Stimulated activated CD8-positive, alpha-beta memory T cell treated with anti-CD3 and anti-CD28 coated beads, Interleukin-7, amount 100 ng/mL, for 24 hours (primary cell): ENCODE measurements at places on chromosomes 16 and 17.

- no peak for DNase-seq
Measured at GRCh38 chr17:68443972-68444464, 13.3 kb downstream of the WIPI1 start.

DNA sequence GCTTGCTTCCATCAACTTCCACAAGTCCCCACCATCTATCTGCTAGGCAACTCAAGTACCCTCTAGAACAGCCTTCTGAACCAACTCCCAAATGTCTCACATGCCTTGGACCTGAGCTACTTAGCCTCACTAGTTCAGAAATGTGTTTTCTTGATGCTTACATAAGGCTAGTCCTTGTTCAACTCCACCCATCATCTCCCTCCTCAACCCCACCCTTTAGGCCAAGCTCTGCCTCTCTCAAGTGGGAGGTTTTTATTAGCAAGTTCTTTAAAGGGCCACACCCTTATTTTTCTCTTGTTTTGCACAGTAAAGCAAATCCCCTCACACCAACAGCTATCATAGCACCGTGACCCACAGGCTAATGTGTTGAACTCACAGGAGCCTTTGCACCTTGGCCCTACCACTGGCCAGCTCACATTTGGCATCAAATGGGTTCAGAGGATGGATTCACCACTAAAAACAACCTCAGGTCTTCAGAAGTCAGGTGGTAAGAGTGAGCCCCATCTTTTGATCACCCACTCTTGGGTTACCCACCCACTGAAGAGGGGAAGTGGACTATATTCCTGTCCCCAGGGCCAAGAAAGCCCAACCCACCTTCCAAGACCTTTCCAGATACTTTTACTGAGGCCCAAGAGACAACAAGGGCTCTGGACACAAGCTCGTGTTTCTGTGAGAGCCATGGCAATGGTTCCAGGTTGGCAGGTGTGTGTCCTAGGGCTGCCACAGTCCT, 12.2 kb downstream of the PIK3R5 start:
- no peak for DNase-seq

- DNase-seq: no peak
Measured at GRCh38 chr16:3971706-3972105, 91.2 kb upstream of the CREBBP start.

DNA sequence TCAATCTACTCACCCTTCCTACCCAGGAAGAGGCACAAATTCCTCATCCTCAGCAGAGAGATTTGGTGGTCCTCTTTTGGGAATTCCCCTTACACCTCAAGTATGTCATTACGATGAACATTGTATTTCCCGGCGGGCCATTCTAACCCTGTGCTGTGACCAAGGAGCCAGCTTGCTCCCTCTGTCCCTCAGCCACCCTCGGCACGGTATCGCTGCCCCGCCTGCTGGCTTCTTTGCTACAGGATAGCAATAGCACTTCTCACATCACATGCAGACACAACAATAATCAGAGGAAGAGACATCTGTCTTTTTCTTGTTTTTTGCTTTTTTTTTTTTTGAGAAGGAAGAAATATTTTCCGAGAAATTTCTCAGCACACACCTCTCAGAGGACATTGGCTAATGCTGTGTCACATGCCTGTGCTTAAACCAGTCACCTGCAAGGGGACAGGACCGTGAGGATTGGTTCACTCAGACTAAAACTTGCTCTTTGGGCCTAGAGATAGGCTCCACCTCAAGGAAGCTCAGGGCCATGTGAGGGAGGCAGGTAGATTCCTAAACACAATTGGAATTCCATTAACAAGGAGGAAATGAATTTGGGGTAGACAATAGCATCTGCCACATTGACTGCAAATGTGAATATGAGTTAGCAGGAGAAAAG, 41.2 kb downstream of the TMC5 start:
- no peak for DNase-seq

GRCh38 chr17:19726631-19727376, 10.4 kb upstream of the SLC47A2 start:
- DNase-seq: no peak

- no peak for DNase-seq
Measured at GRCh38 chr17:55845385-55845784, 94.5 kb downstream of the PCTP start.

DNA sequence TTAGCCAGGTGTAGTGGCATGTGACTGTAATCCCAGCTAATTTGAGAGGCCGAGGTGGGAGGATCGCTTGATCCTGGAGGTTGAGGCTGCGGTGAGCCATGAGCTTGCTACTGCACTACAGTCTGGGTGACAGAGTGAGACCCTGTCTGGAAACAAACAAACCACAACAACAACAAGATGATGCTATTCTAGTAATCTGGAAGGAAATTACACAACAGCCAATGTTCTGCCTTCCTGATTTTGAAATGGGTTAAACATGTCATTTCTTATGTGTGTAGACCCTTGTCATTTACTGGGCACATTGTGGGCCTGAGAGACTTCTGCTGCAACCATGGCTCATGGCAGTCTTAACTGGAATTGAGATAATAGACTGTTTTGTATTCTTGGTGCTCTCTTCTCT, 5.9 kb downstream of the COQ7 start:
- DNase-seq: no peak

- no peak for DNase-seq
Measured at GRCh38 chr17:78583091-78583490, 5.9 kb upstream of the DNAH17 start.

GRCh38 chr17:74466111-74466827, at the start of gene CD300A:
Gene CD300A (plus strand): TSS chr17:74466634. CDS start chr17:74466704, 70 bp downstream.
- no peak for DNase-seq

GRCh38 chr16:48335961-48336360, 49.3 kb downstream of the SIAH1 start:
- DNase-seq: no peak

GRCh38 chr17:37191219-37191618, 184.6 kb upstream of the C17orf78 start:
- no peak for DNase-seq

- DNase-seq: no peak
Measured at GRCh38 chr16:19688396-19689024, 29.5 kb downstream of the KNOP1 start.

GRCh38 chr17:29579866-29580771, 9.3 kb downstream of the GIT1 start:
- peak; percentile 78 for DNase-seq

DNA sequence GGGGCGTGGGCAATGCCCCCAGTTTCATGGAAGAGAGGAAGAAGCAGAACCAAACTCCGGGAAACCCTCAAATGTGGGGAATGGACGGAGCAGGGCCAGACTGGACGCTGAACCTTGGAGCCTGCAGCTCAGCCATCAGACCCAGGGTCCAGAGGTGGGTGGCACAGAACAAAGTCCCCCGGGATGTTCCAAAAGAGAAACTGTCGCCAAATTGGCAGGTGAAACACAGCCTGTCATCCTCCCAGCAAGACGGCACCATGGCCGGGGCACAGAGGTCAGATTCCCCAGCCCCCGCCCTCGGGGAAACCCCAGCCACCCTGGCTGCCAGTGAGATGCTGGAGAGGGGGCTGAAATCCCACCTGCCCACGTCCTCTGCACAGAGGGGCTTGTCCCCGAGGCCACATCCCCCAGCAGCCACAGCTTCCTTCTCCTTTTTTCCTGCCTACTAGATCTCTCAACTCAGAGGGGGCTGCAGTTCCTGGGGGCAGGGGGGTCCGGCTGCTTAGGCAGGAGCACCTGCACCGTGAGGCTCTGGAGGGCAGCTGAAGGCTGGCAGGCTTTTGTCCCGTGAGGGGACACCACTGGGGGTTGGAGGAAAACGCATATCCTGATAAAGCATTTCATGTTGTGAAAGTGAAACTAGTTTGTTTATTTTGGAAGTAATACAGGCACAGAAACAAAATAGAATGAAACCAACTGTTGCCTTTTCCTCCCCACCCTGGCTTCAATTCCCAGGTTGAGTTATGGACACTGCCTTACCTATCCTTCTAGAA, 1.2 kb upstream of the SECTM1 start:
- no peak for DNase-seq

DNA sequence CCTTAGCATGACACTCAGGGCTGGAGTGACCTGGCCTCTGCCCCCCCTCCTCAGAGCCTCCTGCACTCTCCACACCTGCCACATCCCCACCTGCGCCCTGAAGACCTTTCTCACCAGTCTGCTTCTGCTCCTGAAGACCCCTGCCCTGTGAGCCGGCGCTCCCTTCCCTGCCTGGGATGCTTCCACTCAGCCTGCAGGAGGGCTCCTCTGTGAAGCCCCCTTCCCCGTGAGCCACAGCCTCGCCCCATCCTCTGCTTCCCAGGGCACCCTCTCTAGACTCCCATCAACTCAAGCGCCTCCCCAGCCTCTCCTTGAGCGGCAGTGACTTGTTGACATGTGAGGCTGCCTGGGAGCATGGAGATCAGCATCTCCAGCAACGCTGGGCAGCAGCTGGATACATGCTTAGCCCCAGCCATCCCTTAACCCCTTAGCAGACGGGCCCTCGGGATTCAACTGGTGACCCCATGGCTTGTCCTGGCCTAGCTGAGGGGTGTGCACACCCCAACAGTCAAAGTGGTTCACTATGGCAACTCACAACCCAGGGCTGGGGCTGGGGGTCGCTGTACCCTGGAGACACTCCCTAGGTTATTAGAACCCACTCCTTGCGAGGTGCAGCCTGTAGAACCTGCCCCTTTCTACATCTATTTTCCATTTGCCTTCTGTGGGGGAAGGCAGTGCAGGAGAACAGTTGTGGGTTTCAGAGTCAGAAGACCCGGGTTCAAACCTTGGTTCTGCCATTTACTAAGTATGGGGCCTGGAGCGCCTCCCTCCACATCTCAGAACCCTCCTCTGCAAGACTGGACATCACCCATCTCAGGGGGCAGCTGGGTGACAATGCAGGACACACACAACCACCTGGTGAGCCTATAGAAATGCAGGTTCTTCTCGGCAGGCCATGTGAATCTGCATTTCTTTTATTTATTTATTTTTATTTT, 21.5 kb downstream of the TMEM235 start:
- no peak for DNase-seq

GRCh38 chr17:36196131-36196486, 449 bp downstream of the CCL3L1 start:
- DNase-seq: no peak

DNA sequence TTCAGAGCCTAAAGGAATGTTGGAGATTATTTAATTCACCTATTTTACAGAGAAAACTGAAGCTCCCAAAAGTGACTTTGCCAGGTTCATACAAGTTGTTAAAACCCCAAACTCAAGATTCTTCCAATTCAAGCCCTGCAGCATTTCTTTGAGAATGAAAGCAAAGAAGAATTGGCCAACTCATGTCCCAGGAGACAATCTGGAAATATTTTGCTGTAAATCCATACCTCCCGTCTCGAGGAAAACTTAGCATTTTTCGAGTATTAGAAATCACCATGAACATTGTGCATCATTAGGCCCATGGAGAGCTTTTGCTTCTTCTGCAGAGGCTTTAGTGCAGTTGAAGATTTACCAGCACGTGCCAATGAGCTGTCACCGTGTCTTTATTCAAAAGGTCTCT, 176.4 kb upstream of the KCNJ16 start:
- no peak for DNase-seq

DNA sequence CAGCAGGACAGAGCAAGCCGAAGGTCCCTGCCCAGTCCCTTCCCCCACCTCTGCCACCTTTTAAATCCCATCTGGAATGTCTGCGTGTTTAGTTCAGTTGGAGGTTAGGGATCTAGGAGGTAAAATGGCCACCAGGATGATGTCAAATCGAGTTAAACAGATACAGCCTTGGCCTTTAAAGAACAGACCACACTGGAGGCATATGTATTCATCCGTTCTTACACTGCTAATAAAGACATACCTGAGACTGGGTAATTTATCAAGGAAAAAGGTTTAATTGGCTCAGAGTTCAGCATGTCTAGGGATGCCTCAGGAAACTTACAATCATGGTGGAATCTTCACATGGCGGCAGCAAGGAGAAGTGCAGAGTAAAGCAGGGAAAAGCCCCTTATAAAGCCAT, 167.8 kb upstream of the CACNG5 start:
- no peak for DNase-seq

DNA sequence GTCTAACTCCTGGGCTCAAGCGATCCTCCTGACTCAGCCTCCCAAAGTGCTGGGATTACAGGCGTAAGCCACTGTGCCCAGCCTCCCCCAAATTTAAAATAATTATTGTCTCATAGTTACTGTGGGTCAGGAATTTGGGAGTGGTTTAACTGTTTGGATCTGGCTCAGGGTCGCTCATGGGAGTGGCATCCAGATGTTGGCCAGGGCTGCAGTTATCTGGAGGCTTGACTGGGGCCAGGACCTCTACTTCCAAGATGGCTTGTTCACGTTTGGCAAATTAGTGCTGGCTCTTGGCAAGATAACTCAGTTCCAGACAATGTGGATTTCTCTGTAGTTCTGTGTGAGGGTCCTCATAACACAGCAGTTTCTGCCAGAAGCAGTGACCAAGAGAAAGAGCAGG, 8.0 kb downstream of the TEN1 start:
- no peak for DNase-seq

GRCh38 chr16:79672524-79672923, 72.0 kb upstream of the MAF start:
- no peak for DNase-seq

DNA sequence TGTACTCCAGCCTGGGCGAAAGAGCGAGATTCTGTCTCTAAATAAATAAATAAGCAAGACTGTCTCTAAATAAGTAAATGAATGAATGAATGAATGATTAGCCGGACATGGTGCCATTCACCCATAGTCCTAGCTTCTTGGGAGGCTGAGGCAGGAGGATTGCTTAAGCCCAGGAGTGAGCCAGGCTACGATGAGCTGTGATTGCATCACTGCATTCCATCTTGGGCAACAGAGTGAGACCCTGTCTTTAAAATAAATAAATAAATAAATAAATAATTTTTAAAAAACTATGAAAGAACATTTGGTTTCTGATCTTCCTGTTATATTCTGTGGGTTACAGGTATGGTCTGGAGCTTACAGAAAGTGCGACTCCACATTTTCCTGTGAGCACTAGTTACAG, 65.0 kb downstream of the C17orf58 start:
- no peak for DNase-seq

DNA sequence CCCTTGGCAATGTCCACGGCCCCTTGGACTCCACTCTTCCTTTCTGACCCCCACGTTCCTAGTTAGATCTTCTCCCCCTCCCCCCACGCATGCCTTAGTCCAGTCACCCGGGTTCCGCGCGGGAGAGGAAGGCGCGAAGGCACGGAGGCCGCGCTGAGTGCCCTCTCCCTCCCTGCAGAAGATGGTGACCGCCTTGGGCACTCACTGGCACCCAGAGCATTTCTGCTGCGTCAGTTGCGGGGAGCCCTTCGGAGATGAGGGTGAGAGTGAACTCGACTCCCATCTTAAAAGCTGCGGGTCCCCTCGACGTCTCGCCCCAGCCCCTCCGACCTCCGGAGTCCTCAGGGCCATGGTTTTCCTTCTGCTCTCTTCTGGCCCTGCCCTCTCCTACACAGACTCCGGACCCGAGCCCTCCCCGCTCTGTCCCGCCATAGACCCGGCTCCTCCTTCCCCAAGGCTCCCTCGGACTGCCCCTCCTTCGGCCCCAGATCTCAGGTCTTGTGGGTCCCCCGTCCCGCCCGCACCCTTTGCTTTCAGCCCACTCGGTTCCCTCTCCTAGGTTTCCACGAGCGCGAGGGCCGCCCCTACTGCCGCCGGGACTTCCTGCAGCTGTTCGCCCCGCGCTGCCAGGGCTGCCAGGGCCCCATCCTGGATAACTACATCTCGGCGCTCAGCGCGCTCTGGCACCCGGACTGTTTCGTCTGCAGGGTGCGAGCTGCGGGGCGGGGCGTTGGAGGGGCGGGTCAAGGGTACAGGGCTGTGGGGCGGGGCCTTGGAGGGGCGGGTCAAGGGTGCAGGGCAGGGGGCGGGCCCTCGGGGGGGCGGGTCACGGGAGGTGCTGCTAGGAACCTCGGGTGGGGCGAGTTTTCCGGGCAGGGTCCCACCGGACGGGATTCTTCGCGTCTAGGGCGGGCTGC, 4.6 kb downstream of the TGFB1I1 start:
- DNase-seq: peak; percentile 81

GRCh38 chr16:87931504-87931903, 4.8 kb downstream of the CA5A start:
- DNase-seq: no peak
